NCI-H345 (cell line): ENCODE measurements at places on chromosomes 4 and X.

- DNase-seq, result no peak
These were observed 155.5 kb downstream of the INPP4B start for GRCh38 chr4:142690406-142691163.

GRCh38 chr4:2461246-2461960, 7.5 kb upstream of the RNF4 start:
- no peak for DNase-seq

DNA sequence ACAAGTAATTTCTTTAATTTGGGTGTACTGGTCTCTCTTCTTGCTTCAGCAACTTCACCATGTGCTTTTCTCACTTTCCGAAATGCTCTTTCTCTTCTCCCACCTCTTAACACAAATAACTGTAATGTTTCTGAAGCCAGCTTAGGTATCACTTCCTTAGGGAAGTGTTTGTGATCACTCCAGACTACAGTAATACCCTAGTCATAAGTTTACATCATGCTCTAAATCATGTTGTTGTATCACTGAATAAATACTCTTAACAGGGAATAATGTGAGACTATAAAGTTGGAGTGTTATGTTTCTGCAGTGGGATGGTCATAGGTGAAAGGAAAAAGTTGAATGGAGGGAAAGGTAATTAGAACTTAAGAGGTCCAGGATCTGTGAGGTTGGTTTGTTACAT, 712.3 kb downstream of the C4orf33 start:
- DNase-seq, result no peak

GRCh38 chr4:169707958-169708643, 49.6 kb downstream of the HPF1 start:
- no peak for DNase-seq

DNA sequence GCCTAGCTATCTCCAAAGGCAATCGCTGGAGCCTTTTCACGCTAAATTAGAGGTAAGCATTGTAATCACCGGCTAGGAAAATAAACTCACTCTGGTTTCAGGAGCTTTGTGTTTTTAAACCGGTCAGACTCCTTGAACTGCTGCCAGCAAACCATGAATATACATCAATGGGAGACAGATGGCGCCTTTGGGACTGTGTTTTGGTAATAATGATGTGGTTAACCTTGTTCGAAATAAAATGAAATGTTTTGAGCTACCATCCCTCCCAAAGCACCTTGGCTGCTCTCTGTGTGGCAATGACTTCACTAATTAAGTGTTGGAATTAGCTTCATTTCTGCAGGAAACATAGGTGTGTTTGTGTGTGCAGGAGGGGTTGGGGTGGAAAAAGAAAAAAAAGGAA, 65.3 kb downstream of the CLNK start:
- DNase-seq, result peak; percentile 92
